ENCODE measurements at places on chromosomes 13 and 19.

GRCh38 chr13:74870865-74871264 lies 611.1 kb downstream of the TBC1D4 start:
- no peak for DNase-seq

- no peak for DNase-seq
Measured at GRCh38 chr19:18297308-18297707, 15.9 kb upstream of the JUND start.

- DNase-seq: no peak
Measured at GRCh38 chr19:17623224-17623935, 64.8 kb downstream of the UNC13A start.

DNA sequence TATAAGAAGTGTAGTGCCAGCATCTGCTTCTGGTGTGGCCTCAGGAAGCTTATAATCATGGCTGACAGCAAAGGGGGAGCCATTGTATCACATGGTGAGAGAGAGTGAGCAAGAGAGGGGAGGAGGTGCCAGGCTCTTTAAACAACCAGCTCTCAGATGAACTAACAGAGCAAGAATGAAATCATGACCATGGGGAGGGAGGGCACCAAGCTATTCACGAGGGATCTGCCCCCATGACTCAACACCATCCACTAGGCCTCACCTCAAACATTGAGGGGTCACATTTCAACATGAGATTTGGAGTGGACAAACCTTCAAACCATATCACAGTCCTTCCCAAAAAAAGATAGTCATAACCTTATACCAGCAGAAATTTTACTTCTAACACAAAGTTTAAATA lies 174.0 kb downstream of the GPC5 start:
- DNase-seq: no peak

DNA sequence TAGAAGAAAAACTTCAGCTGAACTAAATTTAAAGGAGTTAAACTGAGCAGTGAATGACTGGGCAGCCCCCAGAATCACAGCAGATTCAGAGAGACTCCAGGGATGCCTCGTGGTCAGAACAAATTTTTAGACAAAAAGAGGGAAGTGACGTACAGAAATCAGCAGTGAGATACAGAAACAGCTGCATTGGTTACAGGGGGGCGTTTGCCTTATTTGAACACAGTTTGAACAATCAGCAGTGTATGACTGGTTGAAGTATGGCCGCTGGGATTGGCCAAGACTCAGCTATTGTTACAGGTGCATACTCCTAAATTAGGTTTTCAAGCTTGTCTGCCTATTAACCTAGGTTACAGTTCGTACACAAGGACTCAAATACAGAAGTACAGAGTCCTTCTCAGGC lies 2.2 kb upstream of the SPRYD7 start:
- no peak for DNase-seq

GRCh38 chr19:30170081-30170480 lies 202.1 kb upstream of the ZNF536 start:
- no peak for DNase-seq
